Stimulated activated CD8-positive, alpha-beta memory T cell treated with anti-CD3 and anti-CD28 coated beads, Interleukin-15, amount 100 ng/mL, for 48 hours (primary cell): ENCODE measurements at places on chromosomes 1 and 21.

DNA sequence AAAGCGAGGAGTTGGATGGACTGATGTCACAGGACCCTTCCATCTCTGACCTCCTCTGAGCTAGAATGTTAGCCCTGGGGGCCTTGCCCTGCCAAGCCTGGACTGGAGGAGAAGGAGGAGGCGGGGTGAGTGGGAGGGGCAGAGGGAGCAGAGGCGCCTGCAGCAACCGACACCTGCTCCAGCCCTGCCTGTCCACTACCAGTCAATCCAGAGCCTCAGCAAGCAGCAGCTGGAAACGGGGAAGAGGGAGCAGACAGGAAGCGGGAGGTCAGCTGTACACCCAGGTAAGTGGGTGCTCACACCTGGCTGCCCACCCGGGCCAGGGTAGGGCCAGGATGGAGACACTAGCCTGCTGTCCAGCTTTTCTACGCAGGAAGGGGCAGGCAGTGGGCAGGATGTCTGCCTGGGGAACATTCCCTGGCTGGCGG is at the start of gene IGFN1:
Gene IGFN1, plus strand, starts transcription at position 201 of the 428 bp plus-strand sequence. CDS start 2,470 bp downstream, outside the sequence.
- DNase-seq = no peak

DNA sequence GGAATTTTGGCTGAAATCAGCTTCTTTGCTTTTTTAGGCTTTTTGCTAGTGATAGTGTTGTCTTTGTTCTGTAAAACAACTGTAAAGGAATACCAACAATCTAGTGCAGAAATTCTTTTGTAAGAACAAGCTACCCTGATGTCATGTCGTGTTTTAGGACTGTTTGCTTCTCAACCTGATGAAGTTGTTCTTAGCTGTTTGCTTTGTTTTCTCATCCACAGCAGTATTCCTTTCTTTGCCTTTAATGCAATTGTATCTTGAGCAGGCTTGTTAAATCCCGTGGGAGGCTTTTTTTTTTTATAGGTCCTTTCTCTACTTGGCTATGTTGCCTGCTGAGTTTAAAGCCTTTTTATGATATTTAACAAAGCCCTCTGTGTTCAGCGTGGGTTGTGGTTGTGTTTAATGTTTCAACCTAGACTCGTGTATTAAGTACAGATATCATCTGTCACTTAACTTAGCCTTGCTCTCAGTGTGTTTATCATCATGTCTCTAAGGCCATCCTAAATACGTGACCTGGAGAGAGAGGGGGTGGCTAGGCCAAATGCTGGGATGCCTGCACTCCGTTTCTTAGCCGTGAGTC is 31.6 kb downstream of the ADARB1 start:
- DNase-seq = no peak

DNA sequence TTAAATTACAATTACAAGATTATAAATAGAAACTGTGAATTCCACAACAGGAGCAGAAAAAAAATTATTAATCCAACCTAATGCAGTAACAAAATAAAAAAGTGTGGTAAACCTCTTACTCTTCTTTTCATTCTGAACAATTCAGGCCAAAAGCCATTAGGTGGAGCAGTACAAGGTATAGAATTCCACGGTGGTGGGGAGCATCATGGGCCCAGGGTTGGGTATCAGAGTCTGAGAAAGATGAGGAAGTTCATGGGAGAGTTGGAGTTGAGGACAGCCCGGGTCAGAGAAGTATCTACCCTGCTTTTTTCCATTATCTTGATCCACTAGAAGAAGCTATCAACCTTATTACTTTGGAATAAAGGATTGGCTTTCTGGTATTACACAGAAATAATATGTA is 586.9 kb downstream of the AGBL4 start:
- no peak for DNase-seq

DNA sequence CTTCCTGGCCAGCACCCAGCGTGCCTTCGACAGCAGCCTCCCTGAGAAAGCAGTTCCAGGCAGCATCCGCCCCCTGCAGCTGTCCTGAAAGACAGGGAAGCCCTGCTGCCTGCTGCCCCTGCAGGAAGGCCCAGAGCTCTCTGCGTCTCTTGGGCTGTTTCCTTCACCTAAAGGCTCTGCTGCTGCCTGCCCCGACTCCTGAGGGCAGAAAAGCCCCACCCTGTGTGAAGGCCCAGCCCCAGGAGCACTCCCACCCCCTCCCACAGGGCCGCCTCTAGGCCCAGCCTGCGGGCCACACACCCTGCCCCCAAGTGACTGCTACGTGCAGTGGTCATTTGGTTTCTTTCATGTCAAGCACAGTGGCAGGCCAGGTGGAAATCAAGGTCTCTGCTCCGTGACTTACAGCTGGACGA is 12.4 kb downstream of the RIPK4 start:
- DNase-seq = no peak

GRCh38 chr1:67760030-67760821 is 73.0 kb downstream of the GNG12 start:
- DNase-seq = no peak

- no peak for DNase-seq
Measured at GRCh38 chr21:45888386-45889009, 93.1 kb upstream of the COL6A1 start.

DNA sequence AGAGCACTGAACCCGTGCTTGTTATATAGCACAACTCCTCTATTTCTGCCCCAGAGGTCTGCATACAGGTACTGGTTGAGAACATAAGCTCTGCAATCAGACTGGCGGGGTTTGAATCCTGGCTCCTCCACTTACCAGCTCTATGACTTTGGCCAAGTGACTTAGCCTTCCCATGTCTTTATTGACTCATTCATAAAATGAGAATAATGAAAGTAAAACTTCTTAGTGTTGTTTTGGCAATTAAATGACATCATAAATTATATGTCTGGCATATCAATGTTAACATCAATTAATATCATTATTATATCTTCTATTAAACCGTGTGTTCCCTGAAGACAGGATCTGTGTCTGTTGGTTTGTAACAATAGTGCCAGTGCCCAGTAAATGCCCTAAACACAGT is 4.3 kb downstream of the INKA2 start:
- DNase-seq = no peak

GRCh38 chr1:155909894-155910293 is 1.3 kb downstream of the RIT1 start:
- DNase-seq = no peak

DNA sequence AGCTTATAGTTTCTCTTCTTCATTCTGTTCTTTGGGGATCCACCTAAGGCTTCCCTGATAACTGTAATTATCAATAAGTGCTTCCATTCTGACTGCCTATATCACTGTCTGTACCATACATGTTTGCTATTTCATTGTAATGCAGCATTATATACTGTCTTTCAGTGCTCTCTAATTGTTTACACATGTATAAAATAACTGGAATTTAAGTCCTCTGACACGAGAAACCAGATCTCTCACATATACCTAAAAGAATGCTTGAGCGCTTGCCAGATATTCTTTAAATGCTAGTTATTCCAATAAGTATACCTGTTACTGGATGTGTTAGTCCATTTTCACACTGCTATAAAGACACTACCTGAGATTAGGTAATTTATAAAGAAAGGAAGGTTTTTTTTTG is 34.7 kb downstream of the CELF3 start:
- DNase-seq = no peak

GRCh38 chr1:93537396-93537795 is 89.5 kb downstream of the FNBP1L start:
- DNase-seq = no peak

- DNase-seq = no peak
Measured at GRCh38 chr1:116508085-116508983, 62.5 kb downstream of the CD58 start.

DNA sequence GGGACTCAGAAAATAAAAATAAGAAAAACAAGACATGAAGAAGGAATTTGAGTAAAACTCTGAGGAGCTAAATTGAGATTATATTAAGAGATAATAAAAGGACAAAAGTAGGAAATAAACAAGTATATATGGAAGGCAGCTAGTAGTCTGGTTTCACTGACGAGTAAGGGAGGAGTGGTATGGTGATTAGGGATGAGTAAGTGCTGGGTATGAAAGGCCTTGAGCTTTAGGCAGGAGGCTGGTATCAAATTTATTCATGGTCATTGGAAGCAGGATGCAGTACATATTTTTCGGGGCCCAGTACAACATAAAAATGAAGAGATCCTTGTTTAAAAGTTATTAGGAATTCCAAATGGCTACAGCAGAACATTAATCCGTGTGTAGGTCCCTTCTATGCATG is 789.7 kb upstream of the PRMT6 start:
- no peak for DNase-seq

DNA sequence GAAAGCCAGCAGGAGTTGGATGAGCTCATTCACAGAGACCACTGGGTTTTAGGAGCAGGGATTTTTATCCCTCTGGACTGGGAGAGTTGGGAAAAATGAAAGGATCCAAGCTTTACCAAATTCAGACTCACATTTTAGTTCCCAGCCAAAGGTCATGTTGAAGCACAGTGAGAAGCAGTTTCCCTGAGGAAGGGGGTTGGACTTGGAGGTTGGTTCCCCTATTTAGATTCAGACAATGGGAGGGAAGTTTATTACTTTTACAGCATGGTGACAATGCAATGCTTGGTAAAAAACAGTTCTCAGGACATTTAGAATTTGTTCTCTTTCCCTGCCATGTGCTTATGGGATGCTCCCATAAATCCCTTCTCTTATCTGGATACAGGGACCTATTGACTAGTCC is 57.3 kb upstream of the ZNF648 start:
- DNase-seq = no peak

GRCh38 chr1:53065391-53065790 is 3.4 kb downstream of the PODN start:
- no peak for DNase-seq

- no peak for DNase-seq
Measured at GRCh38 chr1:158014731-158015320, 21.4 kb downstream of the KIRREL1 start.

- no peak for DNase-seq
Measured at GRCh38 chr1:81549588-81550127, 251.1 kb upstream of the ADGRL2 start.
